ENCODE measurements at places on chromosomes 5 and 9.

DNA sequence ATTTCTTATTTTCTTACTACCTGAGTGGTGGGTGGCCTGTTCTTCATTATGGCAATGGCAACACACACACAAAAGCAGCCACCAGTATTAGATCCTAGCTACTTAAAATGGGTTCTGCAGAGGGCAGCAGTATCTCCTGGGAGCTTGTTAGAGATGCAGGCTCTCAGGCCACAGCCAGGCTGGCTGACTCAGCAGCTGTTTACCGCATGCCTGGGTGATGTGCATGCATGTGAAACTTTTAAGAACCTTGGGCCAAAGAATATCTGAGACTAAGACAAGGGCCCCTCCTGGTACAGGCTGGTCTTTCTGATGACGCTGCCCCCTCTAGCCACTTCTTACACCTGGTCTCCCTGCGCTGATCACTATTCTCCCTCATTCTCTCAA, 399.0 kb downstream of the MED10 start:
- no peak for DNase-seq

GRCh38 chr5:136622747-136623146, 257.4 kb upstream of the TRPC7 start:
- no peak for DNase-seq

- DNase-seq, result no peak
Measured at GRCh38 chr9:76218886-76219445, 175.3 kb downstream of the RFK start.

- no peak for DNase-seq
Measured at GRCh38 chr9:134561427-134562145, 80.0 kb upstream of the COL5A1 start.

- DNase-seq, result peak; percentile 39
Measured at GRCh38 chr5:96562614-96563013, 99.6 kb upstream of the CAST start.

DNA sequence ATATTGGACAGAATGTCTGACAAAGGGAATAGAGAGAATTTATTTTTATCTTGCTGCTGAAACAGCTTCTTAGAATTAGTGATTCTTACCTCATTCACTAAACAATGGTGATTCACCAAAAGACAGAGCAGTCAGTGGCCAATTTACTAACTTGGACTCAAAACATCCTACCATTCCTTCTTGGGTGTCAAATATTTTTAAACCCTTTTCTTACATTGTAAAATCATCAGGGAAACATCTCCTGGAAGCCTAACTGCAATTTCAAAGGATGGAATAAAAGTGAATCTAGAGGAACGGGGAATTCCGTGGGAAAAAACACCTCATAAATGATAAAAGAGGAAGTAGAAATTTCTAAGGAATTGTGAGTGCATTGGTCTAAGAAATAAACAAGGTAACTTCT, 97.7 kb downstream of the LHFPL2 start:
- no peak for DNase-seq

GRCh38 chr5:171861381-171861780, 75.8 kb downstream of the SMIM23 start:
- no peak for DNase-seq

- no peak for DNase-seq
Measured at GRCh38 chr9:126613651-126614050, at the start of gene LMX1B. TSS of gene LMX1B (plus strand) at chr9:126613928. CDS start at chr9:126614450, 522 bp downstream.

DNA sequence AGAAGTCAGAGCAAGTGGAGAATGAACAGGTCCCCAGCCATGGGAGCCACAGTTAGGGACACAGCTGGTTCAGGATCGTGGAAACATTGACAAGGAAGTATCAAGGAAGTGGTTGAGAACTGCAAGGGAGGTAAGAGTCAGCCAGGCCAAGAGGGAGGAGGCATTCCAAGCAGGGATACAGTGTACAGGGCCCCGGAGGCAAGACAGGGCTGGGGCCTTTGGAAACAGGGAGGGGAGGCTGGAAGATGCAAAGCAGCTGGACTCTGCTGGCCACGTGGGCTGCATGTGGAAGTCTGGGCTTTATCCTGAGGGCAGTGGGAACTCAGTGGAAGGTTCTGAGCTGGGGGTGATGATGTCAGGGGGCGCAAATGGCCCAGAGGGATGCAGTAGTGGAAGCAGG, 14.2 kb downstream of the CCDC180 start:
- DNase-seq, result no peak

DNA sequence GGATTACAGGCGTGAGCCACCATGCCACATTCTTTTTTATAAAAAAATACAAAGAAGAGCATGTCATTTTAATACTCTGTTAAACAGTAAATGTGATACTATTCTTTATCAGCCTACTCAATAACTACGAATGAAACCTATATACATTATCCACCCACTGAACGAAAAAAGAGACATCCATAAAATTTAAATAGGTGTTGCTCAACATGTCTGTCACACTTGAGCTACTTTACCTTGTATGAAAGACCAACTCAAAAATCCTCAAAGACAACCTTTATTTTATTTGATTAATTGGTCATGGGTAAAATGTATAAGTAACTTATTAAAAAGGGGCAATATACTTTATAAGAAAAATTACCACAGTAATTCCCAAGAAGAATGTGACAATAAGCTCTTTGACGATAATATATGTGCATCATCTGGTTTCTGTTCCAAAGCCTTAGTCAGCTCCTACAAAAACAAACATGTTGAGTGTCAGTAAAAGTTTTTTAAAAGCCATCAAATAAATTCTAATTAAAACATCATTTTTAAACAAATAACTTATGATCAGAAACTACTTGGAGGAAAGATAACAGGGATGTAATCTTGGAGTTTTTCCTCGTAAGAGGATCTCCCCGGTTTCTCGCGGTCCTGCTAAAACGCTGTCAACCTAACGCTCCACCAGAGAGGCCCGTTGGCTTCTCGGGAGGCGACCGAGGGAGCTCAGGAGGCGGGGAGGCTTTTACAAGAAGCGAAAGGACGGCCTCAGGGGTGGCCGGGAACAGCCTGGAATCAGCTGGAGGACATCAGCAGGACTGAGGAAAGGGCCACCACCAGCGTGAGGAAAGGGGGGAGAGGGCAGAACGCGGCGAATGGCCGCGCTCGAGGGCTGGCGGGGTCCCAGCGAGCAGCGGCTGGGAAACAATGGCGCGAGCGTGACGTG, 13.5 kb upstream of the ANKRD18B start:
- no peak for DNase-seq

DNA sequence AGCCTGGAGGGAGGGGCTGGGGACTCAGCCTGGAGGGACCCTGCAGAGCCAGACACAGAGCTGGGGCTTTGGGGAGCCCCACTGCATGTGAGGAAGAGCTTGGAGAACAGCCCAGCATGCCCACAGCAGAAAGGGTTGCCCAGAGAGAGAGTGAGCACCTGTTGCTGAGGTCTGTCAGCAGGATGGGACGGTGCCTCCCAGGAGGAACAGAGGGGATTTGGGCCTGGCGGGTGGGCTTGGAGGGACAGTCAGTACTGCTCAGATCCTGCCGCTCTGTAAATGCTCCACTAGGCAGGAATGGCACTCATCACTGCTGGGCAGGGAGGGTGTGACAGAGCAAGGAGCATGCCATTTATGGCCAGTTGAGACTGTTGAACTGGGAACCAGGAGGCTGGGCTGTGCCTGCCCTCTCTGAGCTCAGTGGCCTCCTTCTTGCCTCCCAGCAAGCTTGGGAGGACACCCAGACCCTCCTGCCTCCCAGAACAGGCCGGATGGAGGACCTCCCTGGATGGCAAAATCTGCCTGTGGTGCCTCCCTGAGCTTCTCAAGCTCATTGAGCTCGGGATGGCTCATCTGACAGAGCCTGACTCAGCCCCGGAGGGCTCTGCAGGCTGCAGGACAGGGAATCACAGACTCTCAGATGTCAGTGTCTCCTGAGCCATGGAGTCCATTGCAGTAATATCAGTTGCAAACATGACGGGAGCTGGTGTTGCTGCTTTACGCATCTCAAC, 786 bp upstream of the HRCT1 start:
- DNase-seq, result peak; percentile 47

GRCh38 chr5:76041863-76042262, 41.3 kb upstream of the SV2C start:
- no peak for DNase-seq

DNA sequence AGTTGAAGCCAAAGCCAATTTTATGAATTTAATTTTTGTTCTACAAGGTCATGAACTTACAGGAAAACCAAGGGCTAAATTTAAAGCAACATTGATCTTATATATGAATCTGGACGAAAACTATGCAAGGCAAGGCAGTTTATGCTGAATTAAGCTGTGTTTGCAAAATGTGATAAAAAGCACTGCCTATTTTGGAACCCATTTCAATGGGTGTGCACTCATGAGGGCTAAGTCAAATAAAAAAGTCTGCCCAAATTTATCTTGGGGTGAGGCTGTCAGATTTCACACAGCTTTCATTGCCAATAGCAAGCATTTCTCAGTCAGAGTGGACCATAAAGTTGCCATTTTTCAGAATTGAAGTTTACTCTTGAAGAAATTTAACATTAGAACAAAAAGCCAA, 199.9 kb downstream of the LURAP1L start:
- no peak for DNase-seq

- no peak for DNase-seq
Measured at GRCh38 chr9:37100741-37101140, 19.6 kb upstream of the ZCCHC7 start.

DNA sequence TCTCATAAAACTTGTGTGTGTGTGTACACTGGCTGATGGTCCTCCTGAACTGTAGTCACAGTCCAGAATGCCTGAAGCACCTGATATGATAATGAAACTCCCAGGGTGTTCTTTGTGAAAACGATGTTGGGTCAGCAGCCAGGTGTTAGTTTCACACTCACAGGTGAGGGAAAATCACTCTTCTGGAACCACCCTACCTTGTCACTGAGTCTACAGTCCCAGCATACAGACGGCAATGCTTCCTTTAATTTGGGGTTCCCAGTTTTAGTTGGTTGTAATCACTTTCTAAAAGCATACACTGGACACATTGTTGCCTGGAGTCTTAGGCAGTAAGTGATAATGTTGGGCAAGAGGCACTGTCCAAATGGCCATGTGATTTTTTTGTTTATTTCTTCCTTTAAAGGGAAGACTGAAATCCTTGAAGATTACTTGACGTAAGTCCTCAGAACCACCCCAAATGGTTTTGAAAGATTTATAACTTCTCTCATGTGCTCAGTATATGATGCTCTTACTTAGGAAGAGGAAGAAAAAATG, 18.2 kb upstream of the MGAT1 start:
- DNase-seq, result no peak

GRCh38 chr5:13910201-13910600, 34.3 kb downstream of the DNAH5 start:
- no peak for DNase-seq

DNA sequence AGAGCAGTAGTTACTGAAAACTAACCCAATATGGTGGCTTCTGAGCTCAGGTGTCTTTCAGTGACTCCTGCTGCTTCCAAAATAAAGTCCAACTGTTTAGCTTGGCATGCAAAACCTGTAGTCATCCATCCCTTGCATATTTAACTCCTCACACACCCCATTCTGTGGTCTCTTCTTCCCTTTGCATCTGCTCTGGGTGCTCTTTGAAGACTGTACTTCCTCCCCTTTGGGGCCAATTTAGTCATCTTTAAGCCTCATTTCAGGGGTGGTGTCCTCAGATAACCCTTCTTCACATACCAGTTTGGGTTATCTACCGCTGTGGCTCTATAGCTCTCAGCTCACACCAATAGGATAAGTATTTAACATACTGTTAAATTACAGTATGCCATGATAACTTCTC, 209.9 kb upstream of the DMRT1 start:
- no peak for DNase-seq

- DNase-seq, result no peak
Measured at GRCh38 chr5:116002116-116002906, 30.0 kb upstream of the ARL14EPL start.

GRCh38 chr9:115115117-115115880, 2.7 kb downstream of the TNC start:
- DNase-seq, result no peak

- no peak for DNase-seq
Measured at GRCh38 chr9:84738353-84738752, 68.8 kb downstream of the NTRK2 start.

DNA sequence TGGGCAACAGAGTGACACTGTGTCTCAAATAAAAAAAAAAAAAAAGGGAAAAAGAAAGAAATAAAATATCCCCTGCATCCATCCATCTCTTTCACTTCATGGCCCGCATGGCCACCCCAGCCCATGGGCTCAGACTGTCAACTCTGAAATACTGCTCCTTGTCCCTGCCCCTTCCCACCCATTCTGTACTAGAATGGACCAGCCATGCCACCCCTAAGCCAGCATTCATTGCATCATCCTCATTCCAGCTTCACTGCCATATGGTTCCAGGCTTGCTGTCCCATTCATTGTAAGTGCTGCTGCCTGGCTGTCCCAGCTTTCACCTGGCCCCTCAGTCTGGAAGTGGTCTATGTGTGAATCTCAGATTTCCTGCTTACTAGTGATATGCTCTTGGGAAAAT, 46.2 kb downstream of the SPRY4 start:
- DNase-seq, result no peak

DNA sequence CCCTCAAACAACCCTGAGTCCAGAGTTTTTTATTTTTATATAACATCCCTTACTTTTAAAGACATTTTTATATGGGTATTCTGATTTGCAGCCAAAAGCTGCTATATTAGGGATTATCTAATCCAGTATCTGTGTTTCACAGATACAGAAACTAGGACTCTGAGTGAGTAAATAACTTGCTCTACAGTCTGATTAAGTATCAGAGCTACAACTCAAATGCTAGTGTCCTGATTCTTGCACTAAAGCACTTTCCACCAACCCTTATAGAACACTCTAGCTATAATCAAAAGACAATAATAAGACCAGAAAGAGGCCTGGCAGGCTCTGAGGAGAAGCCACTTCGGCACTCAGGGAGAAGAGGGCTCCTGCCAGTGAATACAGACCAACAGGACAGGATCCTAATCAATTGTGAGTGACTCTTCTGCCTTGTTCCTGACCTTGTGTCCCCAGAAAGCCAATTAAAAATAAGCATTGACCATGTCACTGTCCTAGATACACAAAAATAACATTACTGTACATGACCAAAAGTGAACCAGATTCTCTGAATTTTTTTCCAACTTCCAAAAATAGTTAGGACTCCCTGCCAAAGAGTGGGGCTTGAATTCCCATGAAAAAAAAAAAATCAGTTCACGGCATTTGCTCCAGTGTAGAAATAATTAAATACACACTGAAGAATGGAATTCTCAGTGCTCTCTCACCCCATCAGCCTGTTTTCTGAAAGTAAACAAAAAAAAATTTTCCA, 63.6 kb upstream of the MAP3K1 start:
- DNase-seq, result no peak

DNA sequence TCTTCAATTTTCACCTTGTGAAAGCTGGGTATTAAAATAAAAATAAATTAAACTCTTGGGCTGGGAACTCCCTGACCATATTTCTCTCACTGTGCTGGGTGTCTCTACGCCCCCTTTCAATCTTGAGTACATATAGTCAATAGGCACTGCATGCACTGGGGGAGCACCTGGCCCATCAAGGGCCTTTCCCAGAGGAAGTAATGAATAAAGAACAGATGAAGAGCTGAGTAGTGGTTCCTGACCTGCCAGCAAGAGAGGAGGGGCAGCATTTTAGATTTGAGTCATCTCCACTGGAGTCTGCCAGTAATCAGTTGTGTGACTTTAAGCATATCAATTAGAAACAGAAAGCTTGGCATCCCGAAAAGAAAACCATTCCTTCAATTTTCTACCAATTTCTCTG, 6.2 kb downstream of the MAPKAP1 start:
- DNase-seq, result no peak

- no peak for DNase-seq
Measured at GRCh38 chr5:16486711-16487111, 21.1 kb upstream of the ZNF622 start.

- no peak for DNase-seq
Measured at GRCh38 chr9:34125681-34126206, 754 bp downstream of the DCAF12 start.

Data from amniotic stem cell (primary cell).